ENCODE measurements at places on chromosomes 6 and 20. TPM values are rescaled to one million over a fixed set of nuclear protein-coding genes. Genes with fewer than 3 reads are reported as not detected.
A peak's percentile ranks its signal among the peaks of the same experiment; 100 is the strongest.

DNA sequence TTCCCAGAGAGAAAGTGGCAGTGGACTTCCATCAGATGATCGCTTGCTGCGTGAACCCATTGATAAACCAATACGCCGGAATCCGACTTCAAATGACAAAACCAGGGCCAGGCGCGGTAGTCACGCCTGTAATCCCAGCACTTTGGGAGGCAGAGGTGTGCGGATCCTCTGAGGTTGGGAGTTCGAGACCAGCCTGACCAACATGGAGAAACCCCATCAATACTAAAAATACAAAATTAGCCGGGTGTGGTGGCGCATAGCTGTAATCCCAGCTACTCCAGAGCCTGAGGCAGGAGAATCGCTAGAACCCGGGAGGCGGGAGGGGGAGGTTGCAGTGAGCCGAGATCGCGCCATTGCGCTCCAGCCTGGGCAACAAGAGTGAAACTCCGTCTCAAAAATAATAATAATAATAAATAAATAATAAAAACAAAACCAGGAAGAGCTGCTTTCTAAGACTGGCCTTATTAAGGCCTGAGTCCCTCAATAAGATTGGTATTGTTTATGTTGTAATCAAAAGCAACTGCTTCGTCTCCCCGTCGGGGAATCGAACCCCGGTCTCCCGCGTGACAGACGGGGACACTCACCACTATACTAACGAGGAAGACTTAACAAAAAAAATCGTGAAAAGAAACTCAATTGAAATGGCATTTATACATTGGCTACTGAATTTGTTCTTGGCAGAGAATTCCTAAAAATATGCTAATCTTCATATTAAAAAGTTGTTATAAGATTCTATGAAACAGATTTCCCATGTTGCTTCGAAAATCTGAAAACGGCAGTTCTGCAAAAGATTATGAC, 110.2 kb upstream of the ZNF184 start:
- H3K4me1 ChIP-seq = peaks cover 2% of the 10 kb centered on the region
- peak; percentile 72 for DNase-seq
- no peaks in the 10 kb centered on the region for H3K36me3 ChIP-seq
- no peak overlapping the region for H3K4me3 ChIP-seq
- peaks cover 53% of the 10 kb centered on the region for H3K27me3 ChIP-seq

The RAET1L gene
- not detected for total RNA-seq

DNA sequence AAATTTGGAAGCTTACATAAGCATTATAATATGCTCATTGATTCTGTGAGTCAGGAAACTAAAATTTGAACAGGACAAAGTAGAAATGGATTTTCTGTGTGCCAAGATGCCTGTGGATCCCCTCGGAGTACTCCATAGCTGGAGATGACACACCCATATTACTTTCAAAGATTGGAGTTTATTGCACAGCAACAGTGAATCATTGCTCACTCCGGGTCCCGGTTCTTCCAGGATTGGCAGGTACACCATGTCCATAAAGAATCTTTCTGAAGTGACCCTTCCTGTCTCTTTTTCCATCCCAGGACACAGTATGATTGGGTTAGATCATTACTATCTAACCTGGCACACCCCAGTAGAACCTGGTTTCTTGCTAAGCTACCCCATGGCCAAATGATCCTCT, 2.7 kb upstream of the BTN2A2 start:
- DNase-seq = no peak
- H3K4me1 ChIP-seq = peaks cover 40% of the 10 kb centered on the region
- no peaks in the 10 kb centered on the region for H3K27me3 ChIP-seq
- peaks cover 7% of the 10 kb centered on the region for H3K36me3 ChIP-seq
- H3K4me3 ChIP-seq = no peak overlapping the region

DNA sequence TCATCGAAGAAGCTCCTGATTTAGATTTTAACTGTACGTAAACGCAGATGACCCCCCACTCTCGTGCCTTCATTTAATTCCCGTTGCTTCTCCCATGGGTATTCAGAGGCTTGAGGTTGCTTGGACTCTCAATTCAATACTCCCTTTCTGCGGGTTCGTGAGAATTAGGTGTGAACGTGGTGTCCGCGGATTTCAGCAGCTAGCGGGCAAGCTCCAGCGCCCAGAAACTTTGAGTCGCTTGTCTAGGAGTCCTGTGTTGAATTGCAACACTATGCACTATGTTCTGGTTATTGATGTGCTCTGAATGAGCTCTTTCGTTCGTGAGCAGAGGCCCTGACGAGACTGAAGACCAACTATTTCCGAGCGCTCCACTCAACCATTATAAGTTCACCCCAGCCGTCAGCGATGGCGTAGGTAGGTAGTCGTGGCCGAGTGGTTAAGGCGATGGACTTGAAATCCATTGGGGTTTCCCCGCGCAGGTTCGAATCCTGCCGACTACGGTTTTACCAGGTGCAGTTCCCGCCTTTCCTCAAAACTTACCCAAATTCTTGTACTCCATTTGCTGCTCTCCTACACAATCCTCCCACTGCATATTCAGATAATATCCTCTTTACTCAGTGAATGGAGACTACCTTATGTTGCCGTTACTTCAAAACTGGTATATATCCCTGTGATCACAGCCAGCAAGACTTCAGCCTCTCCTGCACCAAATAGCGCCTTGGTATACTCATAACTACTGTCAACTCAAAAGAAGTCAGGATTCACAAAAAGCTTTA, 72.6 kb upstream of the ZNF184 start:
- peak overlapping the region; percentile 66 for H3K4me3 ChIP-seq
- peaks cover 5% of the 10 kb centered on the region for H3K36me3 ChIP-seq
- peaks cover 89% of the 10 kb centered on the region for H3K27me3 ChIP-seq
- H3K27ac ChIP-seq = peak overlapping the region; percentile 31
- peak; percentile 68 for DNase-seq
- H3K4me1 ChIP-seq = peaks cover 38% of the 10 kb centered on the region

DNA sequence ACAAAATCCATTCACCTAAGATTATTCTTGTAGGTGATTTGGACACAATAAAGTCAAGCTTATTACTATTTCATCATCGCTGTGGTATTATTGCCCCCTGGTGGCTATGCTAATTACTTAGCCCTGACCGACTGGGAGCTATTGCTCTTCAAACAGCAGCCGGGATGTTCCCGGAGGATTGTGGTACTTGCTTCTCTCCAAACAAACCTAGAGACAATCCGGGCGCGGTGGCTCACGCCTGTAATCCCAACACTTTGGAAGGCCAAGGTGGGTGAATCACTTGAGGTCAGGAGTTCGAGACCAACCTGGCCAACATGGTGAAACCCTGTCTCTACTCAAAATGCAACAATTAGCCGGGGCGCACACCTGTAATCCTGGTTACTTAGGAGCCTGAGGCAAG, 15.4 kb upstream of the STMND1 start:
- no peak overlapping the region for H3K4me3 ChIP-seq
- peaks cover 13% of the 10 kb centered on the region for H3K27me3 ChIP-seq
- no peak for DNase-seq
- H3K27ac ChIP-seq = no peak overlapping the region
- no peaks in the 10 kb centered on the region for H3K4me1 ChIP-seq

GRCh38 chr6:69232496-69232895, 564.3 kb downstream of the LMBRD1 start:
- no peak for DNase-seq
- H3K4me3 ChIP-seq = no peak overlapping the region
- peaks cover 3% of the 10 kb centered on the region for H3K4me1 ChIP-seq
- H3K36me3 ChIP-seq = no peaks in the 10 kb centered on the region
- no peaks in the 10 kb centered on the region for H3K27me3 ChIP-seq

DNA sequence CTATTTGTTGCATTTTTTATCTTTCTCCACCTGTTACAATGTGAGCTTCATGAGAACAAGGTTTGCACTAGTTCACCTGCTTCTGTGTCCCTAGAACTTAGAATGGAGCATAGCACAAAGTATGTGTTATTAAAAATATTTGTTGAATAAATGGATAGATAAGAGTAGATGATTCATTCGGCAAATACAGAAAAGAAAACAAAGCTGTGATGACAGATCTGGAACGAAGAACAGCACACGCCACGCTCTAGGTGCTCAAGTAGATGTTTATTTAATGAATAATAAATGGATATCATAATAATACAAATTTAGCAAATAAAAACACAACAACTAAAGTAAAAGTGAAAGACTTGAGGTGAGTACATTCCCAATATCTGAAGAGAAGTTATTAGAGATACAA, 273.1 kb downstream of the HAO1 start:
- H3K36me3 ChIP-seq = no peaks in the 10 kb centered on the region
- H3K27ac ChIP-seq = no peak overlapping the region
- no peak overlapping the region for H3K4me3 ChIP-seq
- no peaks in the 10 kb centered on the region for H3K4me1 ChIP-seq
- DNase-seq = no peak

- peaks cover 3% of the 10 kb centered on the region for H3K4me1 ChIP-seq
- no peaks in the 10 kb centered on the region for H3K36me3 ChIP-seq
- H3K27ac ChIP-seq = no peak overlapping the region
- no peak for DNase-seq
- no peak overlapping the region for H3K4me3 ChIP-seq
- no peaks in the 10 kb centered on the region for H3K27me3 ChIP-seq
Measured at GRCh38 chr6:107304421-107305025, 154.8 kb downstream of the PDSS2 start.

GRCh38 chr6:92810913-92811312, 608.4 kb downstream of the EPHA7 start:
- H3K4me3 ChIP-seq = no peak overlapping the region
- DNase-seq = no peak
- no peaks in the 10 kb centered on the region for H3K27me3 ChIP-seq

DNA sequence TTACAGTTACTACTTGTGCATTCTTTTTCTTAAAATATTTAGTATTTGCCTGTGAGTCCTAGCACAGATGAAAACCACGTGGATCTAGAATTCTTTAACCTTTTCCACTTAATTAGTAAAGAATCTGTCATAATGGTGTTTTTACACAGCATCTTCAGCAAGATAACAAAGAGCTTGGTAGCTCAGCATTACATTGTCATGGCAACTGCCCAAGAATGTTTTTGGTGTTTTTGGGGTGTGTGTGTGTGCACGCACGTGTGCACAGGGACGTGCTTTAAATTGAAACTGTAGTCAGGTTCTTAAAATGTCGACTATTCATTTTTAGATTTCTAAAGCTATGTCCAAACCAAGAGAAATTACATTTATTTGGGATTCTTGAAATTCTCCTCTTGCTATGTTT, 108.0 kb downstream of the FIG4 start:
- no peak overlapping the region for H3K27ac ChIP-seq
- no peaks in the 10 kb centered on the region for H3K27me3 ChIP-seq
- DNase-seq = no peak
- no peak overlapping the region for H3K4me3 ChIP-seq

- peaks cover 6% of the 10 kb centered on the region for H3K4me1 ChIP-seq
- H3K27ac ChIP-seq = no peak overlapping the region
- peaks cover 15% of the 10 kb centered on the region for H3K27me3 ChIP-seq
- no peaks in the 10 kb centered on the region for H3K36me3 ChIP-seq
Measured at GRCh38 chr6:99822741-99823512, 171.1 kb downstream of the MCHR2 start.

DNA sequence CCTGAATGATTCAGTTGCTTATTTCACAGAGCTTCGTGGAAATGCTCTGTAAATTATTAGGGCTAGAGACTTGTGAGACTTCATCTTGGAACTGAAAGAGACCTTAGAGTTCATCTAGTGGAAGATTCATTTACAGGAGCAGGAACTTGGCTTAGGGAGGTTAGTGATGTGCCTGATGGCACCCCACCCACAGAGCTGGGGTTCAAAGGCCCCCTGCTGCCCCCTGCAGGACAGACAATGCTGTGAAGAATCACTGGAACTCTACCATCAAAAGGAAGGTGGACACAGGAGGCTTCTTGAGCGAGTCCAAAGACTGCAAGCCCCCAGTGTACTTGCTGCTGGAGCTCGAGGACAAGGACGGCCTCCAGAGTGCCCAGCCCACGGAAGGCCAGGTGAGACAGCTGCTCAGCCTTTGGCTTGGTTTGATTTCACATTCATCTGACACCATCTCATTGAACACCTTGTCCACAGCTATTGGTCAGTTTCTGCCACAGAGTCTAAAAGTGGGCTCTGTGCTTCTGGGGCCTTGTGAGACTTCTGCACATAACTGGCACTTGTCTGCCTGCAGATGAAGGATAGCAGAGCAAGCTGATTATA, 25.1 kb downstream of the MYBL2 start:
- H3K4me3 ChIP-seq = no peak overlapping the region
- no peaks in the 10 kb centered on the region for H3K4me1 ChIP-seq
- no peaks in the 10 kb centered on the region for H3K27me3 ChIP-seq
- H3K36me3 ChIP-seq = peaks cover 19% of the 10 kb centered on the region

DNA sequence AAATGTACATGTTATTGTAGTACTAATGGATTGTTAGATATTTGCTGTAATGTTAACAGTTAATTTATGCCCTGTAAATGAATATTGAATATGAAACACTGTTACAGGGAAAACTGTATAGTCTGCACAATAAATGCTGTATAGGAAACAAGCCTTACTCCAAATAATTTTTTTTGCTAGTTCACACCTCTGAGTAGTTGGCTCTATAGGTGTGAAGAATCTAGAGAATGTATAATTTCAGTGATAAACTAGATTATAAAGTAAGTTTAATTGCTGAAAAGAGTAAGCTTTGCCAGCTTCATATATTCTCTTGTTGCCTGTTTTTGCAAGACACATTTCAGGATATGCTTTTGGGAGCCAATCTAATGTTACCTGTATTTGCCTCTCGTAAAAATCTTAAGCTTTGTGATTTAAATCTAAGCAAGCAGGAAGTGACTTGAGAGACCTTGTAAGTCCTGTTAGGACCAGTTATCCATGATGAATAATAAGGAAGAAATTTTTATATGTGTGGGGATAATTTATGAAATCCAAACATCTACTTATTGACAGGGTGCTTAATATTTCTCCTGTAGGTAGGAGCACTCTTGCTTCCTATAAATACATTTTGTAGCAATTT, 232.4 kb downstream of the ZFAND3 start:
- DNase-seq = no peak
- H3K27ac ChIP-seq = no peak overlapping the region
- H3K27me3 ChIP-seq = no peaks in the 10 kb centered on the region
- H3K4me3 ChIP-seq = no peak overlapping the region
- peaks cover 10% of the 10 kb centered on the region for H3K36me3 ChIP-seq
- H3K4me1 ChIP-seq = no peaks in the 10 kb centered on the region

GRCh38 chr6:52522655-52523054, 54.2 kb downstream of the TRAM2 start:
- H3K36me3 ChIP-seq = no peaks in the 10 kb centered on the region
- no peak overlapping the region for H3K27ac ChIP-seq

The HLA-DOA gene
- total RNA-seq = 16.7 TPM

The RSPO4 gene
- total RNA-seq = not detected

- no peaks in the 10 kb centered on the region for H3K27me3 ChIP-seq
- DNase-seq = peak; percentile 19
- no peak overlapping the region for H3K27ac ChIP-seq
- no peak overlapping the region for H3K4me3 ChIP-seq
Measured at GRCh38 chr20:23265226-23265625, 85.4 kb upstream of the NXT1 start.

GRCh38 chr20:36477475-36477874, 63.8 kb upstream of the MYL9 start:
- DNase-seq = no peak
- H3K36me3 ChIP-seq = no peaks in the 10 kb centered on the region
- no peak overlapping the region for H3K27ac ChIP-seq
- no peak overlapping the region for H3K4me3 ChIP-seq
- H3K4me1 ChIP-seq = peaks cover 8% of the 10 kb centered on the region
- H3K27me3 ChIP-seq = no peaks in the 10 kb centered on the region
